Caco-2 (cell line): ENCODE measurements at places on chromosomes 1 and 21.
A peak's percentile ranks its signal among the peaks of the same experiment; 100 is the strongest.

DNA sequence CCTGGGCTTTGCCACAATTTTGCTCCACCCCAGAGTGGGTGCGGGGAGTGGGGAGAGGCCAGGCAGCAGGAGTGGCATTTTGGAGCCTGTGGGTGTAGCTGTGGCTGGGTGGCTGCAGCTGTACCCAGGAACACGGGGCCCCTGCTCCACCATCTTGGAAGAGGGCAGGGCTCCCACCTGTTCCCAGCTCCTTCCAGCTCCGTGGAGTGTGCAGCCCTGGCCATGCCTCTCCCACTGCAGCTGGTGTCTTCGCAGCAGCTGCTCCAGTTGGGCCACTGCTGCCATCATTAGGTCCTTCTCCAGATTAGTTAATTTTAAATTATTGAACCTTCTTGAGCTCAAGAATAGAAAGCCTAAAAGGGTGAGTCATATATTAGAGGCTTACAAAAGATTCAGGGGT, 17.6 kb downstream of the FAM20B start:
- DNase-seq: no peak

GRCh38 chr1:31063631-31064030, 1.9 kb downstream of the PUM1 start:
- DNase-seq: no peak

DNA sequence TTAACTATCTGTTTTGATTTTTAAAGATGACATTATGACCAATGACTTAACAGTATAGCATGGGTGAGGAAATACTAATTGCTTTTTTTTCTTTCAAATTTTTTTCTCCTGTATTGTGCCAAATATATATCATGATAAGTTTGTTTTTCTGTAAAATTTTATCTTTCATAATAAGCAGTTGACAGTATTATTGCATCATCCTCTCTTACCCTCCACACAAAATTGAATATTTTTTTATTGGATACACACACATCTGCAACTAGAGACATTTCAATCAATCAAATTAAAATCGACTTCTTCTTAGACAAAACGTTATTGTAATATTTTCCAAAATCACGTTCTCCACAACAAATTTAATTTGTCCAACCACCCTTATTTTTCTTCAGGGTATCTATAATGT, 330.4 kb upstream of the BRINP3 start:
- DNase-seq: no peak

DNA sequence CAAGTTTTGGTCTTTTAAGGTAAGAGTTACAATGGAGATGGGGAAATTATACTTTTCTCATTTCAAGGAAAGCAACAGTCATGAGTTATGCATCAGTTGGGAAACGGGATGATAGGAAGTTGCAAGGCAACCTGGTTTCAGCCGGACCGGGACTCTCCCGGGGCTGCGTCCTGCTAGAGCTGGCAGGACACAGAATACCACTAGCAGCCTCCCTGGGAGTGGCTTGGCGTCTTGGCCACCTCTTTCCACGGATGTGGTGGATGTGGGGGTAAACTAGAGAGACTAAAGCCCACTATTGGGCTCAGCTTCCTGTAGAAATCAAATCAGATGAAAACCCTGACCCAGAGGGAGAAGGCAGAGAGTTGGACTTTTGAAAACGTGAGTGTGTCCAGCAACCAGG, 71.9 kb downstream of the ADARB1 start:
- no peak for DNase-seq

- peak; percentile 48 for DNase-seq
Measured at GRCh38 chr1:239952348-239953308, 139.1 kb upstream of the FMN2 start.
